ENCODE measurements at places on chromosomes 3 and 15.

DNA sequence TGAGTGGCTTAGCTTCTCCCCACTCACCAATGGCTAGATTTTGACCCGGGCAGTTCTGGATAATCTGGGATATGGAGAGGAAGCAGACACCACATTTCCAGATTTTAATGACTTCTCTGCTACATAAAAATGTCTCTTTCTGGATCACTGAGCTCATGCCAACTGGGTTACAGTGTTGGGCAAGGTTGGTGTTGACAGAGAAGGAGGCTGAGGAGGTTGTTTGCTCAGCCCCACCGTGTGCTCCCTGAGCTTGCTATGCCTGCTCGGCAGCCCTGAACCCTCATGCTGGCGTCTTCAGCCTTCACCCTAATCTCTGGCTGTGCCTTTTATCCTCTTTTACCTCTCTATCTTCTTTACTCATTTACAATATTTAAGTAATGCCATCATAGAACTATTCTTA lies 53.0 kb upstream of the KPNA4 start:
- DNase-seq: no peak

DNA sequence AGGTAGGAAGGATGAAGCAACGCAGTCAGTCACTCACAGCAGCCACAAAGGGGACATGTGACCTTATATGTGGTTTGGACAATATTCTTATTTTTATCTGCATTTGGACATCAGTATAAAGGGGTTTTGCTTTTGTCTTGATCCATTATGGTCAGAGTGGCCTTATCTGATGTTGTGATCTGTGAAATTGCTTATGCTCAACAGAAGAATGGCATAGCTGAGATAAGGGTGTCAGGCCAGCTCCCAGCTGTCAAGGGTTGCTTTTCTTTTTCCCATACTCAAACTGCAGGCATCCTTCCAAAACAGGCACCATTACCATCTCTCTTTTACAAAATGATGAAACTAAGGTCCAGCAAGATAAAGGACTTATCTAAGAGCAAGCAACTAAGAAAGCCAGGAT lies 28.1 kb downstream of the DCLK3 start:
- no peak for DNase-seq

DNA sequence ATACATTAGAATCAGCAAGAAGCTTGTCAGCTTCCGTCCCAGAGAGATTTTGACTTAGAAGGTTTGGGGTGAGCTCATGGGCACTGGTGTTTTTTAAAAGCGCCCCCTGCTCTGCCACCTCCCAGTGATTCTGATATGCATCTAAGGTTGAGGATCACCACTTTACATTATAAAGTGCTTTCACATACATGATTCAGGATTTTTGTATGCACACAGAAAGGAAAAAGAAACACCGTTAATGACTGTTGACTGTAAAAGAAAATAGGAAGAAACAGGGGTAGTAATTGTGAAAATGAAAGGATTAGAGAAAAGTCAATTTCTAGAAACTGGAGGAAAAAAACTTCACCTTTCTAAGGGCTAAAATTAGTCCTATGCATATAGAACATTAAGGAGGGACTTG lies 104.9 kb upstream of the ZBED2 start:
- no peak for DNase-seq

GRCh38 chr3:187858041-187858440 lies 112.8 kb upstream of the BCL6 start:
- no peak for DNase-seq

DNA sequence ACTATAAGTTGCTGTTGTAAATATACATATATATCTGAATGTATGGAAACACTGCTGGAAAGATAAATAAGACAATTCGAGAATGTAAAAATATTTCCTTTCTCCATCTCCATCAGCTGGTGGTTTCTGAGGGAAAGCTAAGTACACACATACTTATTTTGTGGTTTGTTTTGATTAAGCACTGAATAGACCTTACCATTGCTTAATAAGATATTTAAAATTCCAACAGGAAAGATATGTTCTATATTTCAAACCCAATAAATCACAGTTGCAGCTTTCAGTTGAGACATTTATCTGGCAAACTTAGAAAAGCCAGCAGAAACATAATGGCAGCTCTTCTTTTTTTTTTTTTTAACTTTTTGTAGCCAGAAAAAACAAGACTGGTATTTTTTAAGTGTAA lies 160.4 kb downstream of the VGLL3 start:
- no peak for DNase-seq

- DNase-seq: no peak
Observed at GRCh38 chr15:22850055-22850454, 11.6 kb downstream of the NIPA2 start.

GRCh38 chr3:197333901-197334639 lies 35.7 kb upstream of the DLG1 start:
- DNase-seq: no peak

- no peak for DNase-seq
Observed at GRCh38 chr3:49352890-49353421, 5.2 kb downstream of the GPX1 start.

GRCh38 chr3:8529738-8530525 lies 28.3 kb downstream of the LMCD1 start:
- DNase-seq: no peak

GRCh38 chr15:26179906-26180305 lies 316.8 kb upstream of the ATP10A start:
- no peak for DNase-seq

DNA sequence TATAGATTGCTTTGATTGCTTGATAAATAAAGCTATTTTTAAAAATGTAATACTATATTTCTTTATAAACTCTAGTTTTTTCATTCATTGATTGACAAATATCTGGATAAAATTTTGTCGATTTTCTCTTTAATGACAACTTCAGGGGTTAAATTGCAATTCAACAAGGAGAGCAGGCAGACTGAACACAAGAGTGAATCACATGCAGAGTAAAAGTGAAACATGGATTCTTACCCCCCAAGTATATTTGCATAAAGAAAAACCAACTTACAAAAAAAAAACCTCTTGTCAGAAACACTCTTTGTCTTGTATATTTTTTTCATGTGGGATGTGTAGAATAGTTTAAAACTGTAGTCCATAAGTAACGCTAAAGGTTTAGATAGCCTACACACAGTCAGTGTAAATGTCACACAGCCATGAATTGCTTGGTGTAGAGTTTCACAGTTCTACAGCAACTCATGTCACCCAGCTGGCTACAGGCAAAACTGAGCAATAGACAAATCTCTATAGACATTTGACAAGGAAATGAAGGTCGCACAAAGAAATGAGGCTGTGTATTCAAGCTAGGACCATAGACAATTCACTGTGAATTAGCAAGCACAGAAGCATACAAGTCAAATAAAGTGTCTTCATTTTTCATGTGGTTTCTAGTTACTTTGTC lies 141.6 kb downstream of the THRB start:
- no peak for DNase-seq

DNA sequence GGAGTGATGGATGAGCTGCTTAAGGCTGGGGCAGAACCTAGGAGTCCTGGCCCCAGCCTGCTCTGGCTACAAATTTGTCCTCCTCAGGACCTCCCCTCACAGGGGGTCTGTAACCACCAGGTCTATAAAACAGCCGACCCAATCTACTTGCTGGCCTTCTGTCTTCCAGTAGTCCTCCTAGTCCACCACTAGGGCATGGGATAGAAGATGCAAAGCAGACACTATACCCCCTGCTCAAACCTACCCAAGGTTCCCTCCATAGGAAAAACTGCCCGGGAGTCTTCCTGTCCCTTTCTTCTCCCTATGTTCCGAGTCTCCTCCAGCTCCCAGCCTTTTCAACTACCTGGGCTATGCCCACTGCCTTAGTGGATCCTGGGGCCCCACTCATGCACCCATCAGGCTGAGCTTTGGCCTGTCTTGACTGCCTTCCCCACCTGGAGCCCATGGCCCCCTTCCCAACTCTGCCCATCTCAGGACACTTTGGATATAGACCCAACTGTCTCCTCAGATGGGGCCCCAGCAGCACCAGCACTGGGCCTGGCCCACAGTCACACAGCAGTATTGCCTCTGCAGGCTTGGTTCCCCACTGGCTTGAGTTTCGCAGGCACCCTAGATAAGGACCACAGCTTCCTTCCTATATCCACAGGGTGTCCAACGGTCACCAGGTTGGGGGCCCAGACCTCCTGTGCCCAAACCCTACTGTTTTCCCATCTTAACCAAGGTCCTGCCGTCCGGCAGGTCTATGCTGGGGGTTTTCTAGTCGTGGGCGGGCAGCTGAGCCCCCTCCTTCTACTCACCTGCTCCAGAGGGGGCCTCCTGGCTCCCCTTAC lies 1.1 kb downstream of the HYAL3 start:
- DNase-seq: no peak

- no peak for DNase-seq
Observed at GRCh38 chr3:84547207-84547606, 411.6 kb upstream of the CADM2 start.

GRCh38 chr3:105328338-105328730 lies 38.4 kb upstream of the ALCAM start:
- DNase-seq: no peak
